Naive thymus-derived CD8-positive, alpha-beta T cell (primary cell): ENCODE measurements at places on chromosomes 1 and 21. TPM values are rescaled to one million over a fixed set of nuclear protein-coding genes. Genes with fewer than 3 reads are reported as not detected.

DNA sequence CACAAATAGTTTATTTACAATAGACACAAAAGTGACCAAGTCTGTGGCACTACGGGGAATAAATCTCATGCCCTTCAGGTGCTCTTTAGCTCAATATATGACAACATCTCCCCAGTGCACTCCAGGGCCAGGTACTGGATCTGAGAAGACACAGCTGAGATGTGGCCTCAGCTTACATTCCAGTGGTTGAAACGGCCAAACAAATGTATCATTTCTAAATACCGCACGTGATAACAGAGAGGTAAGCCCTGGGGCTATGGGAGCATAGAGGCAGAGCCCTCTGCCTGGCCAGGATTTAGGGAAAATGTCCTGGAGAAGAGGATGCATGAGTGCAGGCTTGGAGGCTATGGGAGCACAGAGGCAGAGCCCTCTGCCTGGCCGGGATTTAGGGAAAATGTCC lies 630.5 kb downstream of the SMYD3 start:
- no peaks in the 10 kb centered on the region for H3K27me3 ChIP-seq
- no peaks in the 10 kb centered on the region for H3K36me3 ChIP-seq
- no peak overlapping the region for H3K27ac ChIP-seq
- DNase-seq: no peak
- H3K4me3 ChIP-seq: no peak overlapping the region
- no peaks in the 10 kb centered on the region for H3K4me1 ChIP-seq

- no peaks in the 10 kb centered on the region for H3K36me3 ChIP-seq
- no peak overlapping the region for H3K4me3 ChIP-seq
- H3K27ac ChIP-seq: no peak overlapping the region
- H3K27me3 ChIP-seq: no peaks in the 10 kb centered on the region
- DNase-seq: no peak
These were observed 26.7 kb downstream of the CCSAP start for GRCh38 chr1:229316166-229316565.

DNA sequence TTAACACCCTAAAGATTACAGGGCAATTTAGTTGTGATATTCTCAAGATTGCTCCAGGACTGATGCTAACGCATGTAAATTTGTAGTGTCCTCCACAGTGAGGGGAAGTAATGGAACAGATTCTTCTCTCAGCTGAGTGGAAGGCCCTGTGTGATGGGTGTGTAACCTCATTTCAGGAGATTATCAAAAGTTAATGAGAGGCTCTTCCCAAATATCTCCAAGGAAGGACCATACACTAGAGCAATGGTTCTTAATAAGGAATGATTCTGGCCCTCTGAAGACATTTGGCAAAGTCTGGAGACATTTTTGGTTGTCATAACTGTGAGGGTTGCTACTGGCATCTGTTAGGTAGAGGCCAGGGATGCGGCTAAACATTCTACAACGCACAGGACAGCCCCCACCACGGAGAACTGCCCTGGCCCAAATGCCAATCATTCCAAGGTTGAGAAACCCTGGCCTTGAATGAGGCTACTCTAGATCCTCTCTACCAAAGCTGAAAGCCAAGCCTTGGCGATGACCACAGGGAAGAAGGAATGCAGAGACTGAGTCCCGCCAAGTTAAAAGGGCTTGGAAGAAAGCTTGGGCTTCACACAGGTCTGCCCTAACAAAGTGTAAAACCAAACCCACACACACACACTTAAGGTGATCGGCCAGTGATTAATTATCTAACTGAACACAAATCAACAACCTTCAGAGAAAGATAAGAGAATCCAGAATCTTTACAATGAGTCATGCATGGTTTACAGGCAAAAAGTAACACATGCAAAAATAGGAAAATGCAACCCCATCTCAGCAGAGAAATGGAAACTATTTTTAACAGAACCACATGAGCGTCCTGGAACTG lies 135.8 kb downstream of the SYF2 start:
- no peak for DNase-seq
- peaks cover 80% of the 10 kb centered on the region for H3K4me1 ChIP-seq

SLC45A3 gene
- total RNA-seq: 0.25 TPM

DNA sequence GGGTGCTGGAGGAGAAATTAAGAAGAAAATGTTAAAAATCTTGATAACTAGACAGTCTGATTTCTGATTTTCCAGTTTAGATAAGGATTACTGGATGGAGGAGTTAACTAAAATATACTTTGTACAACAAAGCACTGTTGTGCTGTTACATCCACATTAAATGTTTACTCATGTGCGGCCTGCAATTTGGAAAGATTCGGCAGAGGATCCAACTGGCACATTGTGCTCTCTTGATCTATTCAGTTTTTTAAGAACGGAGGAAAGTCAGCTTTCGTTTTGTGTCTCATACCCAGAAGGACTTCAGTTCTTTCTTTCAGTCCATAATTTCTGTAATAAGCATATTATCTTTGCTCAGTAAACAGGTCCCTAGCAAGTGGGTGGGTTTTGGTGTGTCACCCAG lies 52.5 kb downstream of the UCK2 start:
- peaks cover 43% of the 10 kb centered on the region for H3K27me3 ChIP-seq
- no peak overlapping the region for H3K27ac ChIP-seq
- no peak overlapping the region for H3K4me3 ChIP-seq
- DNase-seq: no peak

- no peaks in the 10 kb centered on the region for H3K36me3 ChIP-seq
- H3K4me3 ChIP-seq: no peak overlapping the region
- H3K27me3 ChIP-seq: no peaks in the 10 kb centered on the region
- no peak overlapping the region for H3K27ac ChIP-seq
- DNase-seq: no peak
- H3K4me1 ChIP-seq: no peaks in the 10 kb centered on the region
These were observed 35.7 kb upstream of the PLA2G4A start for GRCh38 chr1:186792870-186793581.

GRCh38 chr1:41484402-41485241 lies at the start of gene EDN2:
EDN2 (minus strand) TSS chr1:41484683; CDS start chr1:41484601, 82 bp downstream.
- peaks cover 8% of the 10 kb centered on the region for H3K27me3 ChIP-seq
- peaks cover 8% of the 10 kb centered on the region for H3K4me1 ChIP-seq
- no peaks in the 10 kb centered on the region for H3K36me3 ChIP-seq

- peaks cover 1% of the 10 kb centered on the region for H3K27me3 ChIP-seq
- H3K4me1 ChIP-seq: peaks cover 9% of the 10 kb centered on the region
- no peaks in the 10 kb centered on the region for H3K36me3 ChIP-seq
- H3K27ac ChIP-seq: no peak overlapping the region
- no peak for DNase-seq
- H3K4me3 ChIP-seq: no peak overlapping the region
These were observed 6.1 kb upstream of the RABGAP1L start for GRCh38 chr1:174153085-174153824.

SLC45A1 gene
- total RNA-seq: 1.2 TPM
